ENCODE measurements at places on chromosomes 7 and 10. TPM values are rescaled to one million over a fixed set of nuclear protein-coding genes. Genes with fewer than 3 reads are reported as not detected.

- H3K4me3 ChIP-seq, result peak overlapping the region; percentile 49
- H3K27me3 ChIP-seq, result peaks cover 71% of the 10 kb centered on the region
- H3K27ac ChIP-seq, result no peak overlapping the region
- DNase-seq, result no peak
Measured at GRCh38 chr7:128104108-128104742, 73.0 kb upstream of the LRRC4 start.

GRCh38 chr10:110212119-110213006 is 5.0 kb downstream of the MXI1 start:
- peak overlapping the region; percentile 4 for H3K27ac ChIP-seq
- no peaks in the 10 kb centered on the region for H3K27me3 ChIP-seq

DNA sequence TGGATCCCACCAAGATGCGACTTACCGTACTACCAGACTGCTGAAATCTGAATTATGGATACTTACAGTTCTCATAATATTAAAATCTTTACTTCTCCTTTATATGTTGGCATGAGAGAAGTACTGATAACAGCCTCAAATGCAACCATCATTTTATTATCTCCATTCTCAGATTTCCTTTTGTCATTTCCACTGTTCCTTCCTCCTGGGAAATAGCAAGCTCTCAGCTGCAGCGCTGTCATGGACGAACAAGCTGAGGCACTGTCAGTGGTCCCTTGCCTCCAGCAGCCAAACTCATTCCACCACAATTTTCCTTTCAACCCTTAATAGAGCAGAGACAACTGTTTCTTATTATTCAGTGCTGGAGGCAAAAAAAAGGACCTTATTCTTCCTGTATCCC is 478.4 kb downstream of the ARL4A start:
- no peak overlapping the region for H3K27ac ChIP-seq
- no peak overlapping the region for H3K4me3 ChIP-seq
- H3K27me3 ChIP-seq, result no peaks in the 10 kb centered on the region

- no peak overlapping the region for H3K27ac ChIP-seq
- peaks cover 7% of the 10 kb centered on the region for H3K27me3 ChIP-seq
- no peak for DNase-seq
- H3K4me3 ChIP-seq, result no peak overlapping the region
- no peaks in the 10 kb centered on the region for H3K36me3 ChIP-seq
Measured at GRCh38 chr7:71871446-71871845, 540.7 kb downstream of the CALN1 start.

DNA sequence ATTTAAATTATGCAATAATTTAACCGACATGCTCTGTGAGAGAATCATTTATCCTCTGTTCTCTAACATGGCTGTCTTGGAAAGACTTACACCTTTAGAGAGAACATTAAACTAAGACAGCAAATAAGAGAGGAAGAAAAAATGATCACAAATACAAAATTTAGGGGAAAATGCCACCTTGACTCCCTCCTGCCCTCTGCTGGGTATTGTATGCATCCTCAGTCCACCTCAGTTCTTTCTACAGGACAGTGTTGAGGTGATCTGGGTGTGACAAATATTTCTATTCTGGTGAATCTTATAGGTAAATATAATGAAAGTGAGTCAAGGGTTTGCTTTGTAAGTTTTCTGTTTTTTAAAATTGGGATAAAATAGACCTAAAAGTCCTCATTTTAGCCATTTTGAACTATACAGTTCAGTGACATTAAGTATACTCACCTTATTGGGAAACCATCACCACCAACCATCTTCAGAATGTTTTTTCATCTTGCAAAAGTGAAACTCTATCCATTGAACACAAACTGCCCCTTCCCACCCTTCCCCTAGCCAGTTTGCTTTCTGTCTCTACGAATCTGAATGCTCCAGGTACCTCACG is 61.5 kb upstream of the ELMO1 start:
- H3K4me1 ChIP-seq, result no peaks in the 10 kb centered on the region
- DNase-seq, result no peak
- H3K27ac ChIP-seq, result no peak overlapping the region
- peaks cover 36% of the 10 kb centered on the region for H3K27me3 ChIP-seq

- no peaks in the 10 kb centered on the region for H3K27me3 ChIP-seq
- H3K4me3 ChIP-seq, result no peak overlapping the region
- peaks cover 54% of the 10 kb centered on the region for H3K4me1 ChIP-seq
- H3K36me3 ChIP-seq, result no peaks in the 10 kb centered on the region
- no peak for DNase-seq
- peak overlapping the region; percentile 84 for H3K27ac ChIP-seq
Measured at GRCh38 chr10:77532068-77532467, 105.5 kb downstream of the KCNMA1 start.

- DNase-seq, result peak; percentile 59
- no peak overlapping the region for H3K27ac ChIP-seq
- H3K4me1 ChIP-seq, result peaks cover 5% of the 10 kb centered on the region
- H3K36me3 ChIP-seq, result no peaks in the 10 kb centered on the region
- peak overlapping the region; percentile 90 for H3K4me3 ChIP-seq
- H3K27me3 ChIP-seq, result peaks cover 8% of the 10 kb centered on the region
Measured at GRCh38 chr10:69451784-69452251, 553 bp downstream of the TSPAN15 start.

DNA sequence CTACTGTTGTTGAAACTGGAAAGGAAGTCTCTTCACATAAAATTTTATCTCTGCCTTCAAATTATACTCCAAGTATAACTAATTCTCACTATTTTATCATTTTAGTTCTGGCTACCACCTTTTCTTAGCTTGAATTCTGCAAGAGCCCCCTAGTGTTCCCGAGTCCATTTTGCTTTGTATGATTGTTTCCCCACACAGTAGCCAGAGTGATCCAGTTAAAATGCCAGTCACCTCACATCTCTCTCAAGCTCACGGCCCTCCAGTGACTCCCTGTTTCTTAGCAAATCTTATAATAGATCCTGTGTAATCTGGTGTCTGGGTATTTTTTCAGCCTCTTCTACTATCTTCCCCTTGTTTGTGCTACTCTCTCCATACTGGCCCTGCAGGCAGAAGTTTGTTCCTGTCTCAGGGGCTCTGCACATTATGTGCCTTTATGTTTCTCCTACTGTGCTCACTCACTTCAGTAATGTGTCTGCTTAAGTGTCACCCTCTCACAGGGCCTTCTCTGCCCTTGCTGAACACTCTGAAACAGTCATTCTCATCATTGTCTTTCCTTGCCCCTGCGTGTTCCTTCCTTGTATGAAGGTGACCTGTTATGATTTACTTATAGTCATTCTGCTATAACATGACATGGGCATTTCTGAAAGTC is 8.9 kb downstream of the WAC start:
- H3K27me3 ChIP-seq, result no peaks in the 10 kb centered on the region
- H3K4me1 ChIP-seq, result peaks cover 17% of the 10 kb centered on the region
- peak overlapping the region; percentile 22 for H3K27ac ChIP-seq
- no peak overlapping the region for H3K4me3 ChIP-seq
- DNase-seq, result no peak

DNA sequence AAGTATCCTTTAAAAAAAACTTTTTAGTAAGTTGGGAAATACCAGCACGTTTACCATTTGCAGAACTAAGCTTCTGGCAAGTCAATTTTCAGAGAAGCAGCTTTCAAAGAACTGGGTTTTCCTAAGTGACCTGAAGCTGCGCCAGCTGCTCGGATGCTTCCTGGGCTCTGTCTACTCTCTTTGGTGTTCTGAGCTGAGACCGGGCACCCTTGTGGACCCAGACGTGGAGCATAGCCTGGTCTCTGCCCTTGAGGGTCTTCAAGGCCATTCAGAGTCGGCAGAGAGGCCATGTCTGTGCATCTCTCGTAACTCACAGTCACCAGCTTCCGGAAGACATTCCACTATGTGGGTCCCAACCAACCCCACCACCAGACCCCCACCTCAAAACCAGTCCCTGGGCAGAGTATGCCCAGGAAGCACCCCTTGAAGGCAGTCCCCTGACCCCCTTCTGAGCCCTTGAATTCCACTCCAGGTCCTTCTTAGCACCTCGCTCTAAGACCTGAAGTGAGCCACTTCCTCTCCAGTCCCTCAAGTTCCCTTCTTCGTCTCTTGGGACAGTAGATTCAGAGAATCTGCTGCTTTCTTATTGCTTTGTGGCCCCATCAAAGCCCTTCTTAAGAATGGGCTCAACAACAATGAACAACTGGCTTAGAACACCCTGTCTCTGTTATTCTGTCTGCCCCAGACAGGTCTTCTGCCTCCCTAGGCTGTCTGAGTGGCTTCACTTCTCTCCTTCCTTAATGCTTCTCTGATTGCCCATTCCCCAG is 8.5 kb downstream of the CALML5 start:
- no peak for DNase-seq
- peaks cover 1% of the 10 kb centered on the region for H3K36me3 ChIP-seq
- peaks cover 25% of the 10 kb centered on the region for H3K4me1 ChIP-seq
- H3K27ac ChIP-seq, result no peak overlapping the region
- no peak overlapping the region for H3K4me3 ChIP-seq

GRCh38 chr7:69598487-69599285 is 411 bp downstream of the AUTS2 start:
- no peak overlapping the region for H3K4me3 ChIP-seq
- H3K36me3 ChIP-seq, result no peaks in the 10 kb centered on the region
- DNase-seq, result peak; percentile 52
- peaks cover 6% of the 10 kb centered on the region for H3K27me3 ChIP-seq

- H3K4me3 ChIP-seq, result no peak overlapping the region
- DNase-seq, result no peak
- peaks cover 17% of the 10 kb centered on the region for H3K4me1 ChIP-seq
- peak overlapping the region; percentile 92 for H3K27ac ChIP-seq
- no peaks in the 10 kb centered on the region for H3K27me3 ChIP-seq
- H3K36me3 ChIP-seq, result peaks cover 50% of the 10 kb centered on the region
Measured at GRCh38 chr10:24483701-24484100, 240.0 kb downstream of the ARHGAP21 start.

DNA sequence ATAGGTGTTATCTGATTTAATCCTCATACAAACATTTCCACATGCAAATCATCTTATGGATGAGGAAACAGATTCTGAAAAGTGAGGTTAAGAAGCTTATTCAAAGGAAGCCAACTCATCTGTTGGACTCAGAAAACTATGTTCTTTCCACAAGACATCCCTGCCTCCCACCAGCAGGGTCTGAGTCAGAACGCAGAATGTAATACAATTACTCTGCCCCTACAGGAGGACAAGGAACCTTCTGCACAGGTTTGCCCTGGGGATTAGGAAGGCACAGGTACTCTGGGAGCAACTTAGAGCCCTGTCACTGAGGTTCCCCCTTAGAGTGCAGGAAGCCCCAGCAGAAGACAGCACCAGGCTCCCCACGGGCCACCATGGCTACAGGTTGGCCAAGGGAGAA is 255.7 kb downstream of the TNS3 start:
- no peak for DNase-seq
- H3K4me3 ChIP-seq, result no peak overlapping the region
- H3K27me3 ChIP-seq, result no peaks in the 10 kb centered on the region
- peaks cover 25% of the 10 kb centered on the region for H3K36me3 ChIP-seq
- peaks cover 34% of the 10 kb centered on the region for H3K4me1 ChIP-seq
- peak overlapping the region; percentile 72 for H3K27ac ChIP-seq

DNA sequence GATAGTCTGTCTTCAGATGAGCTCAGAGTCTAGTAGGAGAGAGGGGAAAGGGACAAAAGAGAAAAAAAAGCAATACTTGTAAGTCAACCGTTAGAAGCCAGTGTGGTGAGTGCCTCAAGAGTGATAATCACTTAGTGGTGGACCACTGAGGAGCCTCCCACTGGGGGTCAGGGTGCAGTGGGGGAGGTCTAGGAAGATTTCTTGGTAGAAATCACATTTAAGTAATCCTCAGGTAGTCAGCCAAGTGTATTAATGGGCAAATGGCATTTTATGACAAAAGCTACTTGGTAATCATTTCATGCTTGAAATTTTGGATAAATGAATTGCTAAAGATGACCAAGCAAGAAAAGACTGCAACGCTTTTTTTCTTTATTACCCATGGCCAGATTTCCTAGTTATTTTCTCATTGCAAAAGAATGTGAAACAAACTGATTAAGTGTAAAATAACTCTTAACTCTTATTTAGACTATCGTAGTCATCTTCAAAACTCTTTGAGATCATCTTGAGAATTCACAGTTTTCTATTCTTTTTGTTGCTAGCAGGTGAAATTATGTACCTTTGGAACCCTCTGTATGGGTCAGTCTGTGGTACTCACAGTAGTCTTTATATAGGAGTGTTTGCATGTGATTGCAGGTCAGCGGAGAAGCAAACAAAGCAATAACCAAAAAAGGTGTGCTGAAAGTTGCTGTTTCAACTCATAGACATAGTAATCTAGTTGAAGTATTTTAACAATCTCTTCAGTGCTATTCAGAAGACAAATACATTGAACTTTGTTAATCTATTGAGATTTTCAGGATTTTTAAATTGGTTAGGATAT is 63.9 kb downstream of the PPP1R9A start:
- H3K4me1 ChIP-seq, result peaks cover 33% of the 10 kb centered on the region
- H3K36me3 ChIP-seq, result peaks cover 18% of the 10 kb centered on the region
- peak overlapping the region; percentile 77 for H3K27ac ChIP-seq
- DNase-seq, result no peak

GRCh38 chr7:149715476-149715875 is 57.9 kb downstream of the ZNF467 start:
- no peaks in the 10 kb centered on the region for H3K27me3 ChIP-seq
- peak overlapping the region; percentile 87 for H3K4me3 ChIP-seq
- DNase-seq, result no peak
- H3K27ac ChIP-seq, result peak overlapping the region; percentile 88
- peaks cover 21% of the 10 kb centered on the region for H3K36me3 ChIP-seq

GRCh38 chr7:135253851-135254771 is 20.5 kb downstream of the STRA8 start:
- no peaks in the 10 kb centered on the region for H3K27me3 ChIP-seq
- H3K4me1 ChIP-seq, result no peaks in the 10 kb centered on the region
- no peak overlapping the region for H3K4me3 ChIP-seq

GRCh38 chr10:44723619-44724325 is 187.4 kb upstream of the TMEM72 start:
- H3K27me3 ChIP-seq, result no peaks in the 10 kb centered on the region
- no peaks in the 10 kb centered on the region for H3K36me3 ChIP-seq
- peaks cover 2% of the 10 kb centered on the region for H3K4me1 ChIP-seq
- no peak for DNase-seq
- H3K4me3 ChIP-seq, result no peak overlapping the region

GRCh38 chr10:29914986-29915785 is 144.2 kb downstream of the JCAD start:
- peaks cover 3% of the 10 kb centered on the region for H3K36me3 ChIP-seq
- no peak for DNase-seq
- no peak overlapping the region for H3K4me3 ChIP-seq
- H3K27ac ChIP-seq, result no peak overlapping the region

C7orf57 gene
- not detected for total RNA-seq

CPED1 gene
- 26.4 TPM for total RNA-seq

HMX2 gene
- not detected for total RNA-seq

SOSTDC1 gene
- total RNA-seq, result 13.6 TPM

FXYD4 gene
- not detected for total RNA-seq

CDK14 gene
- total RNA-seq, result 68.5 TPM

NXPH1 gene
- not detected for total RNA-seq

CRYGN gene
- 9.4 TPM for total RNA-seq
